ENCODE measurements at places on chromosomes 3 and 15.

DNA sequence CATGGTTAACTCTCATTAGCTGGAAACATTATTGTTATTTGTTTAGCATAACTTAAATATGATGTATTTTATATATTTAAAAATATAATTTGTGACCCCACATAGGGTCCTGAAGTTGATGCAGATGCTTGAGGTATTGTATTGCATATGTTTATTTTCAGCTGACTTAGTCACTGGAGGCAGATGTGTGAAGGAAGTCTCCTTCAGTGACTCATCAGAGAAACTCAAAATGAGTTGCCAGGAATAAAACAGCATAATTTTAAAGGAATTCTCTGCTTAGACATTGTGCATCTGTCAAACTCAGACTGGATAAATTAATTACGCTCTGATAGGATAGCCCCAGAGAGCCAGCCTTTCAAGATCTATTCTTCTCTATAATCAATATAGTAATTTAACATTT, 7.9 kb upstream of the OR4F6 start:
- DNase-seq, result no peak

DNA sequence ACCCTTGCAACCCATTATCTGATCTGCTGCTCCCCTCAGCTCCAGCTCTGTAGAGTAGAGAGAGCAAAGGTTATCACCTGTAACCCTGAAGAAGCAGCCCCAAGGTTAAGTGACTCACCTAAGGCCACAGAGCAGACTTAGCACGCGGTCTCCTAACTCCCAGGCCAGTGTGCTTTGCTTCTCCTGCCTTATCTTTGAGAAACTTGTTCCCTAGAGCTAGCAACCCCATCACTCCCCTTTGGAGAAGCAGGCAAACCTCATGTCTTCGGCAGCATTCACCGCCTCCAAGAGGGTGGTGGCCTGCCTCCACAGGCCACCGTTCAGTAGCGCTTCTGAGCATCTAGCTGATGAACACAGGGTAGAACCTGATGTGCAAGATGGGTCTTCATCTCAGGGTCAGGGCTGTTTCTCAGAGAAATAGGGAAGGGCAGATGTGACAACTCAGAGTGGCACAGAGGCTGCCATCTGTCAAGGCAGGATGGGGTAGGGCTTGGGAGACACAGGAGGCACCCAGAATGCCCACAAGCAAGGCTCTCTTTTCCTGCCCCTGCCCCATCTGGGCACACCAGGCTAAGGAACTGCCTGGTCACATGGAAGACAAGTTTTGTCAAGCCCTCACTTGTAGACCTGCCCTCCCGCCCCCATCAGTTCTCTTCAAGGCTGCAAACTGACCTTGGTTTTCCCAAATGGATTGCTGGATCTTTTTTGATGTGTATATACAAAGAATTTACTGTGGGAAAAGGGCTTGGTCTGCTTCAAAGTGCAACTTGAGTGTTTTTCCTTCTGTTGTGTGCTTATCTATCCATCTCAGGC, 34.9 kb upstream of the CLK3 start:
- DNase-seq, result no peak

- DNase-seq, result peak; percentile 27
Measured at GRCh38 chr3:187870360-187871203, 125.3 kb upstream of the BCL6 start.

GRCh38 chr15:40927873-40928806, 1.0 kb upstream of the DLL4 start:
- no peak for DNase-seq

DNA sequence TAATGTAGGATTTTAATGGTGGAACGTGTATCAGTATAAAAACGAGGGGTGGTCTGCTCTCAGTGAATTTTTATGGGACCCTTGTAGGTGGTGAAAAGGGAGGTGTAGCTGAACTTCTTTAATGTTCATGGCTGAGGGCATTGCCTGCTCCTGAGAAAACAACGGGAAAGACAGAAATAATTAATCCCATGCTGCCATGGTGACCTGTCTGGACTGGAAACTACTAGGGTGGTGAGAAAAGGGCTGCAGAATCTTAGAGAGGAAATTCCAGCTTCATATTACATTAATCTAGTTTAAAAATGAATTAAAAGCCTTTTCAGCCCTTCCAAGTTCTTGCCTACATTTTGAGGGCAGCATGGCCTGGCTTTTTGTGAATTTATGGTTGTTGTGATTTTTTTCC, 47.6 kb downstream of the ZBTB38 start:
- DNase-seq, result no peak

All from stimulated activated naive CD8-positive, alpha-beta T cell treated with anti-CD3 and anti-CD28 coated beads, Interleukin-15, Interleukin-2, amounts not matched to agents 100 U/mL and 50 U/mL, for 24 hours (primary cell).